Right cardiac atrium (tissue), 5 donors: ENCODE measurements at places on chromosomes 16 and 17.

DNA sequence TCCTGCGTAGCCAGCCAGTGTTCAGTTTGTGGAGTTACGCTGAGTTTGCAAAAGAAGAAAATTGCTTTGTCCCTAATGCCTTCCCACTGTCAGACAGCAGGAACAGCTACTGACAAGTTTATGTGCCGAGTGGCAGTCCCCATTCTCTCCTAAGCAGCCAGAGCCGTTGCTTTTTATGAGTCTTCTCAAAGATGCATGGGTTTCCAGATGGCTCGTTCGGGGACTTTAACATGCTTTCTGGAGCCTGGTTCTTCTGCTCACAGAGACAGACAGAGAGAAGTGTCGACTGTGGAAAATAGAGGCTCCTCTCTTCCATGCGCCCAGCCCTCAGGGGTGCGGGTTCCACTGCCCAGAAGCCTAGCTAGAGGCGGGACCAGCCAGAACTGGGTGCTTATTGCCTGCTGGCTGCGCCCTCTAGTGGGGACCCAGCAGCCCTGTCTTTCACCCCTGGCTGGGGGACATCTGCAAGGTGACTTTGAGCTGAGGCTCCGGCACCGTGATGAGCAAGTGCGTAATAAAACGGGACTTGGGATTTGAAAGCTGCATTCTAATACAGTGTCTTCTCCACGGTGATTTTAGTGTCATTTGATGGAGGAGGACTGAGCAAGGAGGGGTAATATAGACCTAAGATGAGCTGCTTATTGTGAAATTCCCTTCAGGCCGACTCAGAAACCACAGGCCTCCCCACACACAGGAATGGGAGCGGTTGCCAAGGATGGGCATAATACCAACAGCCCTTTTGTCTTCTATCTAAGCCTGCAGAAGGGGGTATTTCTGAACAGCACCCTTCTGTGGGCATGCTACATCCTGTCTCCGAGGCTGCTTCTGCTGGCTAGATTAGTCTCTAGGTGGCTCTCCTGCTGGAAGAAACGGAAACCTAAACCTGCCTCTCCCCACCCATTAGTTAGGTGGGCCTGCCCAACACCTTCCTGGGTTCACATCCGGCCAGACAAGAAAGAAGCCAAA is 73.1 kb downstream of the CCDC182 start:
- peak; percentile 82 for DNase-seq

DNA sequence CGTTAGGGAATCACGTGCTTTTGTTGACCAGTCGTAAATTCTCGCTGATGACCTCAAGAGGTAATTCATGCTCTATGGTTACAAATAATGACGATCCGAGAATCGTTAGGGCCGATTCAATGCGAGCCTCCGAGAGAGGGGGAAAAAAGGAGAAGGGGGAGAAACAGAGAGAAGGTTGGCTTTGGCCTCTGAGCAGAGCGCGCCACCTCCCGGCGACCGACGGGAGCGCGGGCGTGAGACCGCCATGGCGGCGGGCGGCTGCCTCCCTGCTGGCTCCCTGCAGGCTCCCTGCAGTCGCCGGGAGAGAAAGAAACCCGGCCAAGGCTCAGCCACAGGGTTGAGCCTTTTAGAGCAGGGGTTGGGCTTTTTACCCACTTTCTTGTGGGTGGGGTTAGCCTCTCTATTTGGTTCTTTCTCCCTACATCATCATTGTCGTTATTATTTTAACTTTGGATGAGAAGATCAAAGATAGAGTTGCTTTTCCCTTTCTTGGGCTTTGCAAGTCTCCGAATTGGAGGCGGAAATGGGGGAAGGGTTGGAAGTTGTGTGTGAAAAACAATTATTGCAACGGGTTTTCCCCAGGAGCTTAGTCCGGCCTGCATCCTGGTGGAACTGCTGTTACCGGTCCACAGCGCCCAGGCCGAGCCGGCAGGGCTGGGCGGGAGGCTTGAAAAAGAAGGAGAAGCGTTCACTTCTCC is 410 bp upstream of the HOXB5 start:
- peak; percentile 69 for DNase-seq

GRCh38 chr16:5035909-5036227 is 2.1 kb upstream of the NAGPA start:
- no peak for DNase-seq

- DNase-seq, result no peak
These were observed 3.0 kb downstream of the KRT38 start for GRCh38 chr17:41437769-41438168.
